ENCODE measurements at places on chromosomes 1 and 21.

DNA sequence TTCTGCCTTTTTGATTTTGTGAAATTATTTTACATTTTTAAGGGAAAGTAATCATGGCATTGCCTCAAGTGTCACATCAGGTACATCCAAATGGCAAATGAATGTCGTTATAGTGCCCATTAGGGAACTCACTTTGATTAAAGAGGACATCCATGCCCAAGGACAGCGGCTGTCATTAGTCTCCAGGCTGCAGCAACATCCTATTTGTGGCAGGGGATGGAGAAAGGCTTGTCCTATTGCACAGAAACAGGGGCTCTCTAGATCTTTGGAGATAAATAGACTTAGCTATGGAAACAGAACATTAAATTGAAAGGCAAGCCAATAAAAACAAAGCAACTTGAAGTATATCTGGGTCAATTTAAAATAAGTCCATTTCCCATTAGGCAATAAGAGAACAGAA, 439.3 kb downstream of the NEGR1 start:
- no peak for DNase-seq

GRCh38 chr1:98078596-98078995, 157.8 kb upstream of the DPYD start:
- no peak for DNase-seq

- peak; percentile 20 for DNase-seq
These were observed 8.0 kb upstream of the THEMIS2 start for GRCh38 chr1:27864264-27864895.

DNA sequence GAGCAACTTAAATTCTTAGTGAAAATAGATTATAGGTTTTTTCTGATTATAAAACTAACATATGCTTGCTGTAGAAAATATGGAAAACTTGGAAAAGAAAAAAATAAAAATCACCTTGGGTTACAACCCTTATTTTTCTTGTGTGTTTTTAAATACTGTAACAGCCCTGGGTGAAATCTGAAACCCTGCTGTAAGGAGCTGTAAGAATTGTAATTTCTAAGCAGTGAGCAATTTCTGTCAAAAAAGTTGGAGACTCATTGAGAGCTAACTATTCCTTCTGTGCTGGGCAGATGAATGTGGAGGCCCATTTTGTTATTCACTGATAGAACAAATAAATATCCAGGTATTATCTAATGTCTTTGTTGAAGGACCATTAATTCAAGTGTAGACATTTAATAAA, 42.6 kb downstream of the ADCY10 start:
- no peak for DNase-seq

Data from stimulated activated CD4-positive, alpha-beta T cell treated with anti-CD3 and anti-CD28 coated beads, Interleukin-1b, Interleukin-23, amount 100 ng/mL, for 24 hours (primary cell).